Daoy (cell line): ENCODE measurements at places on chromosomes 11 and 22. TPM values are rescaled to one million over a fixed set of nuclear protein-coding genes. Genes with fewer than 3 reads are reported as not detected.
A peak's percentile ranks its signal among the peaks of the same experiment; 100 is the strongest.

DNA sequence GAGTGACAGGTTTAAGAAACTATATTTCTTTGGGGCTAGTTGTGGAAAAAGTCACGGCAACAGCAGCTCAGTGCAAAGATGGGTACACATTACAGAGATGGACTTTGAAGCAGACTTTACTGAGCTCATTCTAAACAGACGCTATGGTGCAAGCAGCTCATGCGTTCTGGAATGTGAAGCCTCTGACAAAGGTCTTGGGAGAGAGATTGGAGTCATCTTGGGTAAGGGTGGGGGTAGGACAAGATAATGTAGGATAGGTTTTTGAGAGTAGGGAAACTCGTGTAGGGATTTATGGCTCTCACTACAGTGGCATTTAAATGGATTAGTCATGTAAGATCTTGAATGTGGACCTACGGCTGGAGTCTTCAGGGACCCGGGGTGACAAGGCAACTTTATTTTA lies 36.2 kb upstream of the CLMP start:
- no peak for DNase-seq

DNA sequence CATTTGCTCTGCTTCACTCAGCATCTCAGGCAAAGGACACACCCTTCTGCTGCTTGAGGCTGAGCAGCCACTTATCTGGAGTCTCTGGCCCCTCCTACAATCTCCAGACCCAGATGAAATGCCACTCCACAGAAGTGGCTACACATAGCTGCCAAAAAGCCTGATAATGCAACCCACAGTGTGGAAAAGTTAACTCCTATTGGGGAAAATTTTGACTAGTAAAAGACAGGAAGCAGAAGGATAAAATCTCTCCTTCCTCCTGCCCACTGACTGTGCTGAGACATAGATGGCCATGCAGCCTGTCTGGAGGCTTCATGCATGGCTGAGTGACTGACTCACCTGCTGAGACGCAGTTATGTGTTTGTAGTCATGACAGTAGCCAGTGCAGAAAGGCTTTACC lies 92.3 kb upstream of the TEAD1 start:
- DNase-seq: peak; percentile 90

GRCh38 chr11:35688023-35688422 lies 25.4 kb downstream of the TRIM44 start:
- DNase-seq: peak; percentile 53

DNA sequence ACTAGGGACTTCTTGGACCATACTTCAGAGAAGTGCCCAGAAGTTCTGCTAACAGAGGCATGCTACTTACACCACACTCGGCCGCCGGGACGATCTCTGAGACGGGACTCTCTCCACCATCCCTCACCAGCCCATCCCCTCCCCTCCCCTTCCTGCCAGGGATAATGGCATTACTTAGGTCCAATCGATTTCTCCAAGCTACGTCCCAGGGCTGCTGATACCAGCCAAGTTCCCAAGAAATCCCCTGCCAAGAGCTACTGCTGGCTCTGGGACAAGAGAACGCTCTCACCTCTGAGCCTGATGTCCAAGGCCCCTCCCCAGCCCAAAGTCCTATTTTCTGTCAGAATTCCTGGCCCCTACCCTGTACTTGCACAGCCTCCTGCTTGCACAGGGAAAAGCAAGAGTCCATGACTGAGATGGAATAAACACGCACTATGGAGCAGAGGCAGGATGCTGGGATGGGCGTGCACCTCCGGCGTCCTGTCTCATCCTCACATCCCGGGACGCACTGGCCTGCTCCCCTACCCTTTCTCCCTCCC lies 42.7 kb downstream of the GDPD5 start:
- DNase-seq: no peak

- DNase-seq: no peak
Observed at GRCh38 chr11:70313945-70314344, 43.5 kb downstream of the PPFIA1 start.

DNA sequence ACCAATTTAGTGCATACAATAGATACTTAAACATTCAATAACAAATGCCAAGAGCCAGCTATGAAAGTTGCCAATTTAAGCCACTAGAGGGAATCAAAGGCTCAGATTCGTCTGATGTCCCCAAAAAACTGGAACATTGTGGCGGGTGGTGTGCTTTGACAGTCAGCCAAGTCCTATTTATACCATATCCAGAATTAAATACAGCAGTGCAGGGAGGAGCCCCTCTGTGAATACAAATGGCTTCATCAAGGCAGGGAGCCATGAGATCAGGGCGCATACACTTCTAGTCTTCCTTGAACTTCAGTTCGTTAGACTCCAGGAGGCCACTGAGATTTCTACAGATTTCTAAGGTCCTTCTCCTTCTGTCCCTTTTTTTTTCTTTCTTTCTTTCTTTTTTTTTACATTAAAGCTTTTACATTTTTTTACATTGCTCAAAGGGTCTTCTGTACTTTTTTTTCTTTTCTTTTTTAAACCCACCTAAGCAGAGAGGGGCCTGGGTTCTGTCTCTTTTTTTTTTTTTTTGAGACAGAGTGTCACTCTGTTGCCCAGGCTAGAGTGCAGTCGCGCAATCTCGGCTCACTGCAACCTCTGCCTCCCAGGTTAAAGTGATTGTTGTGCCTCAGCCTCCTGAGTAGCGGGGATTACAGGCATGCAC lies 41.5 kb upstream of the HSPA8 start:
- DNase-seq: peak; percentile 36

DNA sequence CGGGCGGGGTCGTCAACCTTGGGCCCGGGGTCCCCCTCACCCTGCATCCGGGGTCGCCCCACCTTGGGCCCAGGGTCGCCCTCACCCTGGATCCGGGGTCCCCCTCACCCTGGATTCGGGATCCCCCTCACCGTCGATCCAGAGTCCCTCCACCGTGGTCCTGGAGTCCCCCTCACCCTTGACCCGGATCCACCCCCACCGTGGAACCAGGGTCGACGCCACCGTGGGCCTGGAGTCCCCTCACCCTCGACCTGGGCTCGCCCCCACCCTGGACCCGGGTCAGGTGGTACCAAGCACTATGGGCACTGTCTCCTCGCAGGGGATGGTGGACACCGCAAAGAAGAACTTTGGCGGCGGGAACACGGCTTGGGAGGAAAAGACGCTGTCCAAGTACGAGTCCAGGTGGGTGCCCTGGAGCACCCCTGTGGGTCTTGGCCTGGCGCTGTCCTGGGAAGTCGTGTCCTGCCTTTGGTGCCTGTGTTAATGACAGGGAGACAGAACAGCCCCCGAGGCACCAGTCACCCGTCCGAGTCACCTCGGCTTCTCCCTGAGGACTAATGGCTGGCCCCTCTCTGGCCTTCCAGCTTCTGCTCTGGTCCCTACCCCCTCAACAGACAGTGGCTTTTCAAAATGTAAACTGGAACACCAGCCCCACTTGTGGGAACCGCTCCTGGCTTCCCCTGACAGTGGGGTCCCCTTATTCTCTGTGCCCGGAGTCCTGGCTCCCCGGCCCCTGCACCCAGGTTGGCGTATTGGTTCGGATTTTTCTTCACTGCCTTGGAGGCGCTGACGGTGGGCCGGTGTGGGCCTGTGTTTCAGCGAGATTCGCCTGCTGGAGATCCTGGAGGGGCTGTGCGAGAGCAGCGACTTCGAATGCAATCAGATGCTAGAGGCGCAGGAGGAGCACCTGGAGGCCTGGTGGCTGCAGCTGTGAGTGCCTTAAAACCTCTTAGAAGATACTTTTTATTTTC lies 762 bp downstream of the CRELD2 start:
- DNase-seq: no peak

DNA sequence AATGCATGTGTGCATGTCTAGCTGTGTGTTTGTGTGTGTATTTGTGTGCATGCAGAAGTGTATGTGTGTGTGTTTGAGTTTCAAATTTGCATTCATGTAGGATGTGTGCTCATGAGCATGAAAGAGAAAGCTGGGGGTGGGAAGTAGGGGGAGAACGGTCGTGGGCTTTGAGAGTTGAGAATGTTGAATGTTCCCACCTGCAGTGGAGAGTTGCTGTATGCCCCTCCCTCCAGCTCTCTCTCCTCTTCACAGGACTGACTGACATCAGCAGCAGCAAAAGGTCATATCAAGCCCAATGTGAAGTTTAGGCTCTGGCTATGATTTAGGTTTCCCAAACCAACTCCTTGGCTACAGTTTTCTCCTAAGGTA lies 63.8 kb upstream of the RRAS2 start:
- peak; percentile 30 for DNase-seq

GRCh38 chr22:45537734-45538181 lies 35.1 kb downstream of the FBLN1 start:
- peak; percentile 90 for DNase-seq

DNA sequence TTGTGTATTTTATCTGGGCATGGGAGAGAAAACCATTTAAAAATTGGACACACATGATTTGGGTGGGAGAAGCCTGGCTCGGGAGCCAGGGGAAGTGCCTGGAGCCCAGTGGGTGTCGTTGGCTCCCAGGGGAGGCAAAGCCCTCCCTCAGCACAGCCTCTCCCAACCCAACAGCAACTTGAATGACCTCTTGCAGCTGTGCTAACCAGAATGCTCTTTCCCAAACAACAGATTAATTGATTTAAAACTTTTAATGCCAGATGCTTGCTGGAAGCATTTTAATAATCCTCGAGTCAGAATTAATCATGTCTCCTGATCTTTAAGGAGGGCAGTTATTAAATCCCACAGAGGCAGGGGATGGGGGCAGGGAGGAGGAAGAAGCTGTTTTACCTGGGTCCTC lies 401.6 kb downstream of the BUD13 start:
- DNase-seq: no peak

- no peak for DNase-seq
Observed at GRCh38 chr11:121669422-121669821, 216.7 kb upstream of the SORL1-AS1 start.

DNA sequence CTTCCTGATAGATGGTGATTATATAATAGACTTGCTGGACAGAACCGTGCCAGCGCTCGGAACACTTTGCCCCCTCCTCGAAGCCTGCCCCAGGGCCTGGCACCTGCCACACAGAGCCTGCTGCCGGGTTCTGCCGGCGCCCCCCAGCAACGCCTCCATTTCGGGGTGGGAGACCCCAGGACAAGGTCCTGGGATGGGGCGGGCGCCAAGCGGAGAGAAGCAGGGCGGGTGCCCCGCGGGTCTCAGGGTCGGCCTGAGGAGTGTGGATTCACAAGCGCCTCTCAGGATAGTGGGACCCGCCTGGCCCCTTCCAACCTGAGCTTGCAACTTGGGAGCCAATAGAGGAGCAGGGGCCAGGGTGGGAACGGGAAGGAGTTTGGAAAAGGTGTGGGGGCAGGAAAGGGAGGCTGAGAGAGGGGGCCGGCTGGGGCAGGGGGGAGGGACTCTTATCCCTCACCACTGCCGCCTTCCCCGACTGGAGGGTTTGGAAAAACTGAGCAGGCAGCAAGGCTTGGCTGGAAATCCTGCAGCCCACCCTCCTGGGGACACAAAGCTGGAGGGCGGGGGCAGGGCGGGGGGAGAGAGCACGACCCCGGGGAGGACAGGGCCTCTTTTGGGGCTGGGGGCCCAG lies 3.3 kb upstream of the BCL9L start:
- peak; percentile 53 for DNase-seq

GRCh38 chr22:23098718-23099530 lies 28.6 kb downstream of the GNAZ start:
- peak; percentile 19 for DNase-seq

- DNase-seq: no peak
Observed at GRCh38 chr11:32081901-32082300, 9.0 kb upstream of the RCN1 start.

DNA sequence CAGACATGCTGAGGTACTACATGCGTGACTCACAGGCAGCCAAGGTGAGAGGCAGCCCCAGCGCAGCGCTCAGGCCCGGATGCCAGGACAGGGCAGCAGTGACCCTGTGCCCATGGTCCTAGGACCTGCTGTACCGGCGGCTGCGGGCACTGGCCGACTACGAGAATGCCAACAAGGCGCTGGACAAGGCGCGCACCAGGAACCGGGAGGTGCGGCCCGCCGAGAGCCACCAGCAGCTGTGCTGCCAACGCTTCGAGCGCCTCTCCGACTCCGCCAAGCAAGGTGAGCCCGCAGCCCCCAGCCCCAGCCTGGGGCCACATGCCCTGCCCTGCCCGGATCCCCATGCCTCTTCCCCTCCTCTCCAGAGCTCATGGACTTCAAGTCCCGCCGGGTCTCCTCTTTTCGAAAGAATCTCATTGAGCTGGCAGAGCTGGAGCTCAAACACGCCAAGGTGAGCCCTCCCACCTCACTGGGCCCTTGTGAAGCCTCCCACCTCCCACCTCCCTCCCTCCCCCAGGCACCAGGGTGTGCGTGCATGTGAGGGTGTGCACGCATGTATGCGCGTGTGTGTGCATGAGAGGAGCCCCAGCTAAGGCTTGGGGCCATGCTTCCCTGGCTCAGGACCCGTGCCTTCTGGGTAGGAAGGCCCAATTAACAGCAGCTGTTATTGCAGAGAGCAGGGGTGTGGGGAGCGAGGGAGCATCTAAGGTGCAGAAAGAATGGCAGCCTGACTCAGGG lies 5.3 kb downstream of the CFL1 start:
- no peak for DNase-seq

DNA sequence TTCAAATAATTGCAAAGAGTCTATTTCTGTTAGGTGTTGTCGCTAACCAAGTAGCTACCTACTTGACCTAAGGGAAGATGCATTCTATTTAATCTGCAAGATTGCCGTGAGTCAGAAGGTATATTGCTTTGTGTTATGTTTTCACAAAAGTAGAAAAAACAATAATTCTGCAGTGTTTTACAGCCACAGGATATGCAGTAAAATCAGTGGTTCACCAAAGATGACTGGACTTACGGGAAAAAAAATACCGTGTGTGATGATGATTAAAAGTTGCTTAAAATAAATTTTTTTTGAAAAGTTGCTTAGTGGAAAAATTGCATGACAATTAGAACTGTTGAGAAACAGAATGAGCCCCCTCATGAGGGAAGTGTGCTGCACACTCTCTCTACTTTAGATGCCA lies 209.1 kb downstream of the DDX10 start:
- no peak for DNase-seq

DNA sequence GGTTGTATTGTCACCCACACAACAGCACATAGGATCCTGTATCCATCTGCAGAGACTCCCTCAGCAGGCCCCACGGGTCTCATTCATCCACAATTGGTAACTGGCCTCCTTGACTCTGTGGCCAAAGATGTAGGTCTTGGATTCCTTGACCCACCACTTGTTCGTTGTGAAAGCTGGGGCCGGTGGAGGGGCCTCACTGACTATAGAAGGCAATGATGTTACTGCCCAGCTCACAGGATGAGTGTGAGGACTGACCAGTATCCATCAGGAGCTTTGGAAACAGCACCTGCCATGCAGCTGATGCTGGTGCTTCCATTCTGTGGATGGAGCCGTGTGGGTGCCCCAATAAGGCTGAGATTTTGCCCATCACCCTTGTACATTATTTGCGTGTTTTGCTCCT lies 615.7 kb downstream of the BRD1 start:
- DNase-seq: no peak

- DNase-seq: no peak
Observed at GRCh38 chr11:2889362-2890273, 4.0 kb upstream of the CDKN1C start.

Gene SLC35E4
- 8.2 and 11.4 TPM in 2 replicates for total RNA-seq

Gene DCHS1
- 0.74 and 1.3 TPM in 2 replicates for total RNA-seq

Gene CTNND1
- total RNA-seq: 75.8 and 78.8 TPM in 2 replicates

Gene TNNI2
- not detected in 2 replicates for total RNA-seq

Gene PHRF1
- total RNA-seq: 22.0 and 29.2 TPM in 2 replicates

Gene KRTAP5-1
- not detected in 2 replicates for total RNA-seq

Gene FCHSD2
- total RNA-seq: 4.8 and 7.2 TPM in 2 replicates
